ENCODE measurements at places on chromosomes 1 and 21.

DNA sequence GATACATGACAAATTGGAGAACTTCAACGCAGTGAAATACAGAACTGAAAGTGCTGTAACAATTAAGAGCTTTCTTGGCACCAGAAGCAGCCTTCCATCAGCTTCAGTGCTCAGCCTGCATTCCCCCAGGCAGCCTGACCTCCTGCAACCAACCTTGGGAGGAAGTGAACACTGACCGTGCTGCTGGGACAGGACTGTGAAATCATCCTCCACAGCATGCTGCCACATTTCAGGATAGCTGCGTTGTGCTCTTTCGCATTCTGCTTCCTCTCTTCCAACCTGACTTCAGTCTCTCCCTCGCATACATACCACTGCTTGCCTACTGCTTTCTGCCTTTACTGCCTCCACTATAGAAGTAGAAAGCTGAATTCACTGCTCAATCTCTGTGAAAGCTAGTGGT, 388.6 kb downstream of the RWDD3 start:
- no peak for DNase-seq

DNA sequence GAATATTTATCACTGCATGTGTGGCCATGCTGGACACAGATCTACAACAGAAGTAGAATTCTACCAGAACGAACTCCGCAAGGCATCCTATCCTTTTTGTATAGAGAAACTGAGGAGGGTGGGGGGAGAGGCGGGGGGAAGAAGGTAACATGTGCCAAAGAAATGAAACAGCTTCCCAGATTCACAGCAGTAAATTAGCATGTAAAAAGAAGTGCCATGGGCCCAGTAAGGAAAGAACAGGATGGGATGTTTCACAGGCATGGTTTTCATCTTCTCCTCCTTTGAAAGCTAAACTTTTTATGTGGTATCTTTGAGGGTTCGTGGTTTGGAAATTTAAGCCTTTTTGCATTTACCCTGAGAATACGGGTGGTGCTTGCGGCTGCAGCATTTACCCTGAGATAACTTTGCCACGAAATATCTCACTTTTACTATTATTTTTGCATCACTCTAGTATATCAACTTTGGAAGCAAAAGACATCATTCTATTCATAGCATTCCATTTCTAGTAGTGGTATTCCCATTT, 168.9 kb downstream of the TPR start:
- DNase-seq: no peak

DNA sequence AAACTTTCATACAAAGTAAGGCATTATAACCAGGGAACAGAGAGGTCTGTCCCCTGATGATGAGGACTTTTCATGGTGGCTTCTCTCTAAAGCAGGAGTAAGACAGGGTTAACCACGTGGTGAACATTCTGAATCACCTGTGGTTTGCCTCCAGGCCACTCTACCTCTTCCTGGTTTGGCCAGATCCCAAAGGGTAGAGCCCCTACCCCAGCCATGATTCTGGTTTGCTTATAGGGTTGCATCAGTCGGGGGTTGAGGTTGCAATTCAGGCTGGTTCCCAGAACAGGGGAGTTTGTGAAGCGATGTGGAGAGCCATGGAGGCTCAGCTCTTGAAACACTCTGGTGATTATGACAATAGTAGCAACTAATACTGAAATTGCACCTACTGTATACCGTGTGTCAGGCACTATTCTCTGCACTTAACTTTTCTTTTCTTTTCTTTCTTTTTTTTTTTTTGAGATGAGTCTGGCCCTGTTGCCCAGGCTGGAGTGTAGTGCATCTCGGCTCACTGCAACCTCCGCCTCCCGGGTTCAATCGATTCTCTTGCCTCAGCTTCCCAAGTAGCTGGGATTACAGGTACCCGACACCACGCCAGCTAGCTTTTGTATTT, 8.3 kb downstream of the CNR2 start:
- DNase-seq: no peak

DNA sequence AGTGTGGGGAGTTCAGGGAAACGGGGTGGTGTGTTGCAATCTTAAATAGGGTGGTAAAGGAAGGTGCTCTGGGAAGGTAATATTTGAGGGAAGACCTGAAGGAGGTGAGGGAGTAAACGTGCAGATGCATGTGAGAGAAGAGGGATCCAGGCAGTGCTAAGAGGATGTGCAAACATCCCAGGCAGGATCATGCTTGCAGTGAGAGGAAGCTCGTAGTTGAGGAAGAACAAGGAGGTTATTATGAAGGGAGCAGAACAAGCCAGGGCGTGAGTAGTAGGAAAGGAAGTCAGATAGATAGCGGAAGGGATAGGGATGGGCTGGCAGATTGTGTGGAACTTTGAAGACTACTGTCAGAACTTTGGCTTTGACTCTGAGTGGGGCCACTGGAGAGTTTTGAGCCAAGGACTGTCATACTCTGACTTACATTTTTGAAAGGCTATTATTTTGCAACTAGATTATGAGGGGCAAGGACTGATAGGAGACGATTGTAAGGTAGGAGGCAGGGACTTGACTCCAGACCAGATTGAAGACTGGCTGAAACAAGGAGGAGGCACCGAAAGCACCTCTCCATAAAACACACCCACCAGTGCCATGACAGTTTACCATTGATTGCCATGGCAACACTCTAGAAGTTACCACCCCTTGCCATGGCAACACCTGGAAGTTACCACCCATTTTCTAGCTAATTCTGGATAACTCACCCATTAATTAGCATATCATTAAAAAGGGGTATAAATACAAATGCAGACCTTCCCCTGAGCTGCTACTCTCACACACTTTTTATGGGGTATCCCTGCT, 67.0 kb downstream of the XCL2 start:
- DNase-seq: no peak

DNA sequence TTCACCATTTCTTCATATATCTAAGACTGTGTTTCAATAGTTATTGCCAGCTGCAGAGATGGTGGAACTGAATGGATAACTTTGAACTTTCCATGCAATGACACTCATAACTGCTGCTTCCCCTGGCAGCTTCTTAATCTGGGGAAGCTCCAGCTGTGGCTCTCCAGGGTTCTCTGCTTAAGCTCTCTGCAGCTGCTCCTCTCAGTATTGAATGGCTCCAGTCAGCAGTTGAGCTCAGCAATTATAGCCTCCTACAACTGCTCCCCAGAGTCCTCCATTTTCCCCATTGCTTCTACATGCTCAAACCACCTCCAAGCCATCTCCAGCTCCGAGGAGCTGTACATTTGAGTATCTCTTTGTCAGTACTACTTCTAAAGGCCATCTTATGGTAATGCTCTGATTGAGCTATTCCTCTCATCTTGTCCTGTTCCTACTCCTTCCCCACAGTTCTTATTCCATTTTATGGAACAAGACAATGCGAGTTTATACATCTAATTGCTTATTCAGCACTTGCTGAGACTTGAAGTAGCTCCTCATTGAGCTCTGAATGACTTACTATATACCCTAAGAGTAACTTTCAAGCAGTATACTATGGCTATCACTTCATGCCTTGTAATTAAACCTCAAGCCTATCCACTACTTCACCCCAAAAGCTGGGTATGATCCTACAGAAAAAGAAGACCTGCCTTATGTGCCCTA, 362.4 kb downstream of the NEGR1 start:
- no peak for DNase-seq

- no peak for DNase-seq
Measured at GRCh38 chr1:64228167-64228957, 24.9 kb downstream of the UBE2U start.

DNA sequence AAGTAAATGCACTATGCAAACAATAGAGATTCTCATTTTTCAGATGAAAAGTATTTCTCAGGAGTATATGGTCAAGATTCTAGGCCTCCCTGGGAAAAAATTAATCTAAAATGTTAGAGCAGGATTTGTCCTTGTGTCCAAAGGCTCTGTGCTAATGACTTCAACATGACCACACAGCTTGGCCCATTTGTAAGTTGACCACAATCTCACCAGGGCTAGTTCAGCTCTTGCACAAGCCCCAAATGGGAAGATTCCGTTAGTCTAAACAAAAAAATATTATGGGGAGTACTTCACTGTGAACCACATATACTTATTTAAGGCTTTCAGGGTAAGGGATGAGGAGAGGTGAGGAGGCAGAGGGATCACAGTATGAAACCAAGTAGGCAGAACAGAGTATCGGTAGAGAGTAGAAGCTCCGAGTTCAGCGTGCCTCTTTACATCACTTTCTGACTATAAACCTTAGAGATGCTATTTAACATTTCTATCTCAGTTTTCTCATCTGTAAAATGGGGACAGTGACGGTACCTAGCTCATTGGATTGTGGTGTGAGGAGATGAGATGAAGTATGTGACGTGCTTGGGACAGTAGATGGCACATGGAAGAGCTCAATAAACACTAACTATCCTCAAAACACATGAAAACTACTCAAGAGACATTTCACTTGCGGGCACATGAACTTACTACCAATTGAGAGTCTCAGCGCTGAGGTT, 37.8 kb upstream of the CTTNBP2NL start:
- DNase-seq: no peak

DNA sequence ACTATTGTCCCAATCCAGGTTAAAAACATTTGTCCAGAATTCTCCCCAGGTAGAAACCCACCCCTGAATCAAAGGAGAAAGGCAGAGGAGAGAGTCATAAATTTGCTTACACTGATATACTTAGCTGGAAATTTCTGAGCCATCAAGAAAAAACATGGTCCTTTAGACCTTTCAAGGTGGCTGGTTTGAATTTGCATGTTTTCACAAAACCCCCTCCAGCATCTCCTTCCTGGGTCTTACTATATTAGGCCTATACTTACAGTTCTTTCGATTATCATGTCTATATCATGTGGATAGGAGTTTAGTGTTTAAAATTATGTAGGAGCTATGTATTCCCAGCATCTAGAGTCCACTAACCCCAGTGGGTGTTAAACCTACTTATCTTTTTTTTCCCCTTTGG, 178.2 kb downstream of the PLPP3 start:
- no peak for DNase-seq

DNA sequence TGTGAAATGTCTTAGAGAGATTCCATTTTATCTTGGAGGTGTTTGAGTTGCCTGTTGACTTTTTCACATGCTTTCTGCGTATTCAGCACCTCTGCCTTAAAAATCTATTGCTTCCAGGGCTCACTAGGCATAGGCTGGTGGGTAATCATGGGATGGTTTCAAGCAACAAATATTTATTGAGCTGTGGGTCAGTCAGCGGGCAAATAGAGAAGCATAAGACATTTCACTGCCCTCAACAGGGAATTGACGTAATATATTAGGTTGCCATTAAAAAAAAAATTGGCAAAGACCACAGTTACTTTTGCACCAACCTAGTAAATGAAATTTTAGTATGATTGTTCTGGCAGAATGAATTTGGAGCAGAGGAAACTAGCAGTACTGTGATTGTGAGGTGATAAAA, 44.3 kb upstream of the NBL1 start:
- DNase-seq: no peak

- no peak for DNase-seq
Measured at GRCh38 chr1:8684590-8684989, 132.8 kb downstream of the RERE start.

DNA sequence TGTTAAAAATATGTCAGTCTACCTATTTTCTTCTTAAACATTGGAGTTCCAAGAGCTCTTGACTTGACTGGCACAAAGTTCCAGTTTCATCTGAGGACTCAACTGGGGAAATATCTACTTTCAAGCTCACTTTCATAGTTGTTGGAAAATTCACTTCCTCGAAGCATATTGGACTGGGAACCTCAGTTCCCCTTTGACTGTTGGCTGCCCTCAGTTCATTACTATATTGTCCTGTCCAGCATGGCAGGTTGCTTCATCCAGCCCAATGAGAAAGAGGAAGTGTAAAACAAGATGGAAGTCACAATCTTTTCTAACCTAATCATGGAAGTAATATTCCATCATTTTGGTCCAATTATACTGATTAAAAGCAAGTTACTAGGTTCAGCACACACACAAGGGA, 54.3 kb downstream of the ZNF697 start:
- DNase-seq: no peak

DNA sequence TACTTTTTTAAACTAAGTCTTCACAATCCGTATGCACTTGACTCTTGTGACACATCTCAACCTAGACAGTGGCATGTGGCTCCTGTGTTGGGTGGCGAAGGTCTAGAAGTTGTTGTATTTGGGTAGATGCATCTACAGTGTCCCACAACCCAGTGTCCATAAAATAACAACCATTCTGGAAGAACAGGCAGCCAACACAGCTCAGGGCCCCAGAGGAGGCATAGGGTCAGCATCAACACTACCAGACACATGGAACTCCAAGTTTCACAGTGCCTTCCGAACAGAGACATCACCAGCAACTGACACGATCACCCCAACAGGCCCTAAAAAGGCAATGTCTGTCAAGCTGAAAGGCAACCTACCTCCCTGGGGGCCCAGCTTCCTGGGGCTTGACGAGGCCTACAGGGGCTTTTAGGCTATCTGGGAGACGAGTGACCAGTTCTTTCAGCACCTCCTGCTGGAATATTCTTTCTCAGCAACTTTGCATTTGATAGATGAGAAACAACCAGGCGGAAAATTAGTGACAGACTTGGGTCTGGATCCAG, 5.6 kb downstream of the SH3BP5L start:
- DNase-seq: no peak

GRCh38 chr1:24868016-24868875, 61.8 kb downstream of the RUNX3 start:
- DNase-seq: no peak

DNA sequence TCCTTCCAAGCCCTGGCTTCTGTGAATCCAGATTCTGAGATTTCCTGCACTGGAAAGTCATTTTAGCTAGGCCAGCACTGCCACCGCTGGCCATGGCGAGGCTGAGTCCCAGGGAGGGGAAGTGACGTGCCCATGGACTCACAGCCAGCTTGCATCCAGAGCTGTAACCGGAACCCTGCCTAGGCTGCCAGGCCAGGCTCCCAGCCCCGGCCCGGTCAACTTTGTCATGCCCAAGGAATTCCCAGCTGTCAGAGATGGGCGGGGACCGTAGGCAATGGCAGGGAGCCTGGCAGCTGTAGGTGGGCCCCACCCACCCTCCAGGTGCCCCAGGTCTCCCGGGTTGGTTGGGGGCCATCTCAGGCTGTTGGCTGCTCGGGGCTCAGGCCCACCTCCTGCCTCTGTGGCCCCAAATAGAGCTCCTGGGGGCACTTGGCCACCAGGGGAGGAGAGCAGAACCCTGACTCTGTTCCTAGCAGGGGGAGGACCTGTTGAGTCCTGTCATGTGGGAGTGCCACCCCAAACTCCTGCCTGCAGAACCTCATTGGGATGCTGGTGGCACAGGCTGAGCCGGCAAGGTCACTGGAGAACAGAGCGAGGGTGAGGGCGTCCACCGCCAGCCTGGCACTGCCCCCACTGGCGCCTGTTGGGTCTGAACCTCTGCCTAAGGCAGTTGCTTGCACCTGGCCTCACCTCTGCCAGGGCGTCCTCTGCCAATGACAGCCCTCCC, 57.8 kb downstream of the FOXO6 start:
- no peak for DNase-seq

GRCh38 chr1:41098730-41099460, 77.4 kb upstream of the SLFNL1 start:
- no peak for DNase-seq

- no peak for DNase-seq
Measured at GRCh38 chr1:181086091-181086490, 2.4 kb upstream of the IER5 start.

DNA sequence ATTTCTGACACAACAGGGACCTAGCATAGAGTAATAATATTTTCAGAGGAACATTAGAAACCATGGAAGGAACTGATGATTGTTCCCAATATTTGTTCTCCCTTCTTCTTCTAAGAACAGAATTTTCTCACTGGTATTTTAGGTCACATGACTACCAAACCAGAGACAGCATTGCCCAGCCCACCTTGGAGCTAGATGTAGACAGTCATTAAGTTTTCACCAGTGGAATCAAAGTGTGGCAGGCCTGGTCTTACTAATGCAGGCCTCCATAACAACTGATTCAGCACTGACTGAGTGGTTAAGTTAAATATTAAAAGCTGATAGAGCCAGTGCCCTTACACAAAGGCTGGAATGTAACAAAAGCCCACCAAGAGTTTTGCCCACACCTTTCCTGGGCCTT, 244.4 kb downstream of the ZNF648 start:
- no peak for DNase-seq

Measured in stimulated activated CD8-positive, alpha-beta memory T cell treated with anti-CD3 and anti-CD28 coated beads, Interleukin-7, amount 100 ng/mL, for 1 hour (primary cell).